ENCODE measurements at places on chromosomes 5 and 9. TPM values are rescaled to one million over a fixed set of nuclear protein-coding genes. Genes with fewer than 3 reads are reported as not detected.

DNA sequence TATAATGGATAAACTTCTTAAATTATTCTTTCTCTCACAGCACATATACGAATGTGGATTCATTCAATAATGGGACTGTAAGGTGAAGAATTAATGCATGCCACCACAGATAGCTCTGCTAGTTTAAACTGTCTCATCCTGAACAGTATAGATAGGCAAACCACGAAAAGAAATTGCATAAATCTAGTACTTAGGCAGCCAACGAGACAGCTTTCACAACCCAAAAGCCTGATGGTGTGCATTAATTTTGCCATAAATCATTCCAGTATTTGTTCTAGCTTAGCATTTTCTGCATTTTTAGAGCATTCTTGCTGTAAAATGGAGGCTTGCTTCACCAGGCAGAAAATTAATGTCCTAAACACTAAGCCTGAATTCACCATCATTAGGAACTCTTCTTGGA, 834.2 kb upstream of the DMAC1 start:
- no peak for DNase-seq

DNA sequence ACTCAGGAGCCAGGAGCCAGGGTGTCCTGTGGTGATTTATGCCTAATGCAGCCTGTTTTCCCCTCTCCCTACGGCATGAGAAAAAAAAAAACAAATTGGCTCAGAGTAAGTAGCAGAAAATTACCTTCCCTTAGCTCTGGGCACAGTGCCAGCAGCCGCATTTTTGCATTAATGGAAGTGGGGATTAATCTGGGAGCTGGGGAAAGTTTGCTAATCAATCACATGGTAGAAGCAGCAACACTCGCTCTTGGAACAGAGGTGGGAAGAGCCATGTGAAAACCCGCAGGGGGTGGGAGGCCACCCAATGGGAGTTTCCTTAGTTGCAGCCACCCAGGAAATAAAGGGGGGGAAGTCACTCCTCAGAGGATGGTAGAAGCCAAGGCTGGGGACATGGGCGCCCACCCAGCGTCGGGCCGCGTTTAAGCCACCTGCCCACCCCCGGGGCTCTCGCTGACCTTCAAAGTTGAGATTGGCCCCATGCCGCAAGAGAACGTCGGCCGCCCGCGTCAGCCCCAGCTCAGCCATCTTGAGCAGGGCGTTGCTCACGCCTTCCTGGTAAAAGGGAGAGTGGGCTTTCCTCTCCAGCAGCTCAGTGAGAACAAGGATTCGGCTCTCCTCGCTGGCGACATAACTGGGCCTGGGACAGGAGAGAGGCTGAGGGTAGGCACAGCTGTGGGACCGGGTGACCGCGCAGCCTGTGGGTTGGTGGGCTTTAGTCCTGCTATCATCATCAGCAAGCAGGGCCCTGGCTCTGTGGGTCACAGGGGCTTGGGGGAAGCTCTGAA, 1.7 kb downstream of the ASB6 start:
- no peak for DNase-seq

- no peak for DNase-seq
Measured at GRCh38 chr9:77598524-77598923, 49.6 kb downstream of the GNA14 start.

DNA sequence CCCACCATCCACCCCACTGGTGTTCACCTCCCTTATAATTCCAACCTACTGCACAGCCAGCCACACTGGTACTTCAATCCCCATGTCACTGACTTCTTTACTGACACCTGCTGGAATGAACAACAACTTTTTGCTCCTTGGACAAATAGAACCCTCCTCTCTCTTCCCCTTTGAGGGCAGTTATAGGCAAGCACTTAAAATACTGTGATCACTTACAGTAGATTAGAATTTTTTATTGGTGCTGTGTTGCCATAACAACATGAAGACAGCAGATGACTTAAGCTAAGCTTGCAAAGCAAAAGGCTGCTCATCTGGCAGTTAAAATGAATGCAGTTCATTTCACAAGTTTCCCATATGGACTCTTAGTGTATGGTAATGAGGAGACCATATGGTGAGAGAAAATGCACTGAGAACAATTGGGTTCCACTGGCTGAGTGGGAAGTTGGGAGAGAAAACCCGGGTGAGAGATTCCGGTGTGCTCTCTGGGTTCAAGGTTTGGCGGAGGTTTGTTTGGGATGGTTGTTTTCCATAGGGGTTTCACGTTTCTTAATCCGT, 374.3 kb downstream of the EBF1 start:
- peak; percentile 16 for DNase-seq

- DNase-seq = no peak
Measured at GRCh38 chr5:31153521-31153920, 40.0 kb upstream of the CDH6 start.

DNA sequence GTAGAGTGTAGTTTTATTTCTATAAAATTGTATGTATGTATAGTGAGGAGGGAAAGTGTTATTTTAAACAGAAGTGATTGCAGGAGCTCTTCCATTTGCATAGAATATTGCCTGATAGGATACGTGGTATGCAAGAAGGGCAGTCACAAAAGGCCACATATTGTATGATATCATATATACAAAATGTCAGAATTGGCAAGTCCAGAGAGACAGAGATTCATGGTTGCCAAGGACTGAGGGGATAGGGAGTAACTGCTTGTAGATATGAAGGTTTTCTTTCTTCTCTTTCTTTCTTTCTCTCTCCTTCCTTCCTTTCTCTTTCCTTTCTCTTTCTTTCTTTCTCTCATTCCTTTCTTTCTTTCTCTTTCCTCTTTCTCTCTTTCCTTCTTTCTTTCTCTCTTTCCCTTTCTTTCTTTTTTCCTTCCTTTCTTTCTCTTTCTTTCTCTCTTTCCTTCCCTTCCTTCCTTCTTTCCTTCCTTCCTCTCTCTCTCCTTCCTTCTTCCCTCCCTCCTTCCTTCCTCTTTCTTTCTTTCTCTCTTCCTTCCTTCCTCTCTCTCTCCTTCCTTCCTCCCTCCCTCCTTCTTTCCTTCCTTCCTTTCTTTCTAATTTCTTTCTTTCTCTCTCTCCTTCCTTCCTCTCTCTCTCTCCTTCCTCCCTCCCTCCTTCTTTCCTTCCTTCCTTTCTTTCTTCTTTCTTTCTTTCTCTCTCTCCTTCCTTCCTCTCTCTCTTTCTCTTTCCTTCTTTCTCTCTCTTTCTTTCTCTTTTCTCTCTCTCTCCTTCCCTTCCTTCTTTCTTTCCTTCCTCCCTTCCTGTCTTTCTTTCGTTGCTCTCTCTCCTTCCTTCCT, 24.5 kb upstream of the WDR38 start:
- no peak for DNase-seq

LCN6 gene
- not detected for polyA plus RNA-seq

GPR151 gene
- not detected for polyA plus RNA-seq

SGTB gene
- 8.6 TPM for polyA plus RNA-seq

SHOC1 gene
- polyA plus RNA-seq = not detected

RNF44 gene
- polyA plus RNA-seq = 30.4 TPM

PCDHA7 gene
- 0.08 TPM for polyA plus RNA-seq

Data from A549 (cell line).